ENCODE measurements at places on chromosomes 16 and 17.

GRCh38 chr17:57505841-57506773, 239.0 kb downstream of the CCDC182 start:
- no peak for DNase-seq

GRCh38 chr16:30652005-30652296, 1.2 kb downstream of the PRR14 start:
- DNase-seq = no peak

GRCh38 chr17:6787081-6787693, 11.2 kb downstream of the FBXO39 start:
- DNase-seq = no peak

DNA sequence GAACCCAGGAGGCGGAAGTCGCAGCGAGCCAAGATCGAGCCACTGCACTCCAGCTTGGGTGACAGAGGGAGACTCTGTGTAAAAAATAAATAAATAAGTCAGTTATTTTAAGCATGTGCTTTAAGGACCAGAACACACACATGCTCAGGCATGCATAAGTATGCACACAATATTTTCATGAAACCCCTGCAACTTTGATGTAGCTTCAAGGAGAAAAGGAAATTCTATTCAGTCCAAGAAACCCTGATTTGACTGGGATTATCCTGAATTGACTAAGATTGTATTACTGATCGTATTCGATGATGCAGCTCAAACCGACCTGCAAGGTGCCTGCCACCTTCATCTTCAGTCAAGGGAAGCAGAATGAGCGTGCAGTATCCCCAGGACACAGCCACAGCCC, 841 bp downstream of the TEKT5 start:
- no peak for DNase-seq

DNA sequence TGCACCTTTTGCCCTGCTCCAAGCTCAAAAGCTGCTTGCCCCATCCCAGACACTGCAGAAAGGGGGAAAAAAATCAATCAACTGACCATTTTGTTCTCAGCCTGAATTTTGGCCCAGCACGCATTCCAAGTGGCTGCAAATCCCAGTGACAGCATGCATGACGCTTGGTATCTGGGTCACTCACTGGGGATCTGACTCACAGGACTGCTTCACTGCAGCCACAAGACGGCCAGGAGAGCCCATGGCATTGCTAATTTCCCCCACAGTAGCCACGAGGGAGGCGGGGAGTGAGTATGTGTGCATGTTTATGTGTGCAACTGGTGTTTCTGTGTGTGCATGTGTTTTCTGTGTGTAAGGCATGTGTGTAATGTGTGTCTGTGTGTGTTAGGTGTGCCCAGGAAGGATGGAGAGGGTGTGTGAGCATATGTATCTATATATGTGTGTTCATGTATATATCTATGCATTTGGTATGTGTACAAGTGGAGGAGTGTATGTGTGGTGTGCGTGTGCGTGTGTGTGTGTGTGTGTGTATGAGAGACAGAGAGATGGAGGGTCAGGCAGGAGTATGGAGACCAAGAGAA, 33.8 kb downstream of the SDK2 start:
- DNase-seq = no peak

GRCh38 chr16:27906883-27907282, 156.6 kb downstream of the GSG1L start:
- no peak for DNase-seq

GRCh38 chr16:68985855-68986254, 119.6 kb upstream of the HAS3 start:
- no peak for DNase-seq

DNA sequence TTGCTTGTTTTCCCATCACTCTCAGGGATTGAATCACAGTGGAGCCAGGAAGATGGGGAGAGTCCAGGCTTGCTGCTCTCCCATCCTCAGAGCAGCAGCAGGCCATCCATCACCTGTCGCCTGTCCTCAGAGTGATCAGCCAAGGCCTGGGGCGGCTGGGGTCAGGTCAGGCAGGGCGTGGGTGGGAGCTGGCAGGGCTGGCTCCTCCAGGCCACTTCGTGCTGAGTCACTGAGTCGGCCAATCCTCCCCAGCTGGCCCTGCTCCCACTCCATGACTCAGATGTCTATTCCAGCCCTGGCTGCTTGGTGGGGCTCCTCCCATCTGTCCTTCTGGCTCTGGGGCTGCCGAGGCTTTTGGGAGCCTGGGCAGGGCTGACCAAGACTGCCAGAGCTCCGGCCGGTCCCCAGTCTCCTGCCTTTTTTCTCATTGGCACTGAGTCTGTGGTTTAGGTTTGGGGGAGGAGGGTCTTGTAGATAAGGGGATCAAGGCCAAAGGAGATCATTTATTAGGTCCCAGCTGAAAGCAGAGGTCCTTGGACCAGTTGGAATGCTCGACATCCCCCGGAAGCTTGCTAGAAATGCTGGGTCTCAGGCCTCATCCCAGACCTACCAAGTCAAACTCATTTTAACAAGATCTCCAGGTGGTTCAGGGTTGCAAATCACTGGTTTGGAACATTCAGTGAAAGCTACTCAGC, 72.7 kb downstream of the ABCC1 start:
- no peak for DNase-seq

DNA sequence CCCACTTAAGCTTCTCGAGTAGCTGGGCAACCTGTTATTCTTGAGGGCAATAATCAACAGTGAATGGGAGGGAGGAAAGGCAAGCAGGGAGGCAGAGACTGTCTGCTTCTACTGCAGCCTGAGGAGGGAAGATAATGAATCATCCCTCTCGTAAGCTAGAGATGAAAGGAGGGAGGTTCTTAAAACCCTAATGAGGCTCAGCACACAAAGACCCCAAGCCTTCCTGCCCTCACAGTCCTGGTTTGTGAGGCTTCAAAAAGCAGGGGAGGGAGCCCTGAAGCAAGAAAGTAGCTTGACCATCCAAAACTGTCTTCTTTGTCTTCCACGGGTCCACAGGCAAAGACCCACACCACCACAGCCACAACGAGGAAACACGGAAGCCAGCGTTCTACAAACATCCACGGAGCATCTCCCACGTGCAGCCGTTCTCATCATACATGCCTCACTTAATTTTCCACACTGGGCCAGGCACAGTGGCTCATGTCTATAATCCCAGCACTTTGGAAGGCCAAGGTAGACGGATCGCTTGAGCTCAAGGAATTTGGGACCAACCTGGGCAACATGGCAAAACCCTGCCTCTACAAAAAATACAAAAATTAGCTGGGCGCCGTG, 1.8 kb downstream of the PIK3R5 start:
- no peak for DNase-seq

DNA sequence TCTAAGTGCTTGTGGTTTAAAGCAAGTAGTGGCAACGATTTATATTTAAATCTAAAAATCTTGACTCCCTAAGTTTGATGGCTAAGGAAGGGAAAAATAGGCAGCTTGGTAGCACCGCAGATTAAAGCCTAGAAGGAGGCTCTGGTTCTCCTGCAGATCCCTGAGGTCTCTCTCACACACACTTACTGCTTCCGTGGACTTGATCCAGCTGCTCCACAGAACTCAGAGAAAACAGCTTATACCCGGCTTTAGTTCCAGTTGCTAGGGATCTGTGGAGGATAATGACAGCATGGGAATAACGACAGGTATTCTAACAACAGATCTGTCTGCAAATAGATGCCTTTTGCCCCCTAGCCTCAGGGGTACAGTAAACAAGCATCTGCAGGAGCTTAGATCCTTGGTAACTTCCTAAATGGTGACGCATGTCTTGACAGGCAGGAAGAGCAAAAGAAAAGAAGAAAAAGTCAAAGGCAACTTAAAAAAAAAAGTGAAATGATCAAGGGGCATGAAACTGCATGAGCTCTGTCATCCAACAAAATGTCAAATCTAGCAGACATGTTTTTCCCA, 4.5 kb downstream of the WIPI1 start:
- no peak for DNase-seq

DNA sequence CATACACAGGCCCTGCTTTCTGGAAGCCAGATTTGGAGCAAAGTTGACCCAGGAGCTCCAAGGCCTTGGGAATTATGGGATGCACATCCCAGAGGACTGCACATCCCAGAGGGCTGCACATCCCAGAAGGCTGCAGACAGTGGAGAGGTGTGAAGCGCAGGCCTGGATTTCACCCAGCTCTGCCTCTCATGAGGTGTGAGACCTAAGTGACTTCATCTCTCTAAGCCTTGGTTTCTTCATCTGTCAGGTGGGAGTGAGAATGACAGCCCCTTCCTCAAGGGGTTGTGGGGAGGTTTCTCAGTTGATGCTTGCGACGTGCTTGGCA, 102.3 kb downstream of the GSG1L start:
- DNase-seq = no peak

GRCh38 chr17:65554553-65555223, 6.8 kb downstream of the AXIN2 start:
- DNase-seq = no peak

GRCh38 chr16:58692450-58692849, 7.9 kb upstream of the SLC38A7 start:
- DNase-seq = no peak

GRCh38 chr16:84055366-84055765, 12.8 kb upstream of the SLC38A8 start:
- no peak for DNase-seq

- DNase-seq = no peak
Observed at GRCh38 chr16:23339787-23340186, 37.7 kb downstream of the SCNN1B start.

- no peak for DNase-seq
Observed at GRCh38 chr17:4485676-4486646, 12.7 kb upstream of the SPNS2 start.

DNA sequence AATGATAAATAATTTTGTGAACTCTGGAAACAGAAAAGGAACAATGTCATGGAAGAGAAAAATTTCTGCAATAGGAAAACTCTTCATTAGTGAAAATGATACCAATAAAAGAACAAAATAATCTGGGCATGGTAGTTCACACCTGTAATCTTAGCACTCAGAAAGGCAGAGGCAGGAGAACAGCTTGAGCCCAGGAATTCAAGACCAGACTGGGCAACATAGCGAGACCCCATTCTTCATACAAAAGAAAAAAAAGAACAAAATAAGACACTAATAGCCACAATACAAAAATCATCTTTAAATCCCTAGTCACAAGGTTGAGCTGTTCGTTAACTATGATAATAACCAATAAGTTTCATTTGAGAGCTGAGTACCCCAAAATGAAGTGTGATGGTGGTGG, 8.6 kb downstream of the POLG2 start:
- DNase-seq = no peak

DNA sequence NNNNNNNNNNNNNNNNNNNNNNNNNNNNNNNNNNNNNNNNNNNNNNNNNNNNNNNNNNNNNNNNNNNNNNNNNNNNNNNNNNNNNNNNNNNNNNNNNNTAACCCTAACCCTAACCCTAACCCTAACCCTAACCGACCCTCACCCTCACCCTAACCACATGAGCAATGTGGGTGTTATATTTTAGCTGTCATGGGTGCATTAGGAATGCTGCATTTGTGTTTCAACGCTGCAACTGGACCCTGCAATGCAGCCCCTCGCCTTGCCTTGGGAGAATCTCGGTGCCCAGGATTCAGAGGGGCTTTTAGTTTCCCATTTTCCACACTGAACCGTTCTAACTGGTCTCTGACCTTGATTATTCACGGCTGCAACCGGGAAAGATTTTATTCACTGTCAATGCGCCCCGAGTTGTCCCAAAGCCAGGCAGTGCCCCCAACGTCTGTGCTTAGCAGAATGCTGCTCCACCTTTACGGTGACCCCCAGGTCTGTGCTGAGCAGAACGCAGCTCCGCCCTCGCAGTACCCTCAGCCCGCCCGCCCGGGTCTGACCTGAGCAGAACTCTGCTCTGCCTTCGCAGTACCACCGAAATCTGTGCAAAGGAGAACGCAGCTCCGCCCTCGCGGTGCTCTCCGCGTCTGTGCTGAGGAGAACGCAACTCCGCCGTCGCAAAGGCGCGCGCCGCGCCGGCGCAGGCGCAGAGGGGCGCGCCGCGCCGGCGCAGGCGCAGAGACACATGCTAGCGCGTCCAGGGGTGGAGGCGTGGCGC, 43.3 kb downstream of the POLR3K start:
- DNase-seq = no peak

DNA sequence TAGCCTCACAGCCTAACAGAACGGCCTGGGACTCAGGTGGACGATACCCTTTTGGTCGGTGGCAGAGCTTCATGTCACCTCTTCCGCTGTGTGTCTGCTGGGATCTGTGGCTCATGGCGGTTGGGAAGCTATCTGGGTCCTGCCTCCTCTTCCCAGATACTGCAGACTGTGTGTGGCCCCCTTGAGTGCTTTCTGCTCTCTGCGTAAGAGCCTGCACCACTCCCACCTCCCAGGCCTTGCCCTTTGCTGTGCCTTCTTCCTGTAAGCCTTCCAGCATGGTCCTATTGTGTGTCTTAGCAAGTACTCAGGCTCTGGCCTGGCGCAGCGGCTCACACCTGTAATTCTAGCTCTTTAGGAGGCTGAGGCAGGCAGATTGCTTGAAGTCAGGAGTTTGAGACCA, 17.5 kb upstream of the ADCY7 start:
- DNase-seq = no peak

DNA sequence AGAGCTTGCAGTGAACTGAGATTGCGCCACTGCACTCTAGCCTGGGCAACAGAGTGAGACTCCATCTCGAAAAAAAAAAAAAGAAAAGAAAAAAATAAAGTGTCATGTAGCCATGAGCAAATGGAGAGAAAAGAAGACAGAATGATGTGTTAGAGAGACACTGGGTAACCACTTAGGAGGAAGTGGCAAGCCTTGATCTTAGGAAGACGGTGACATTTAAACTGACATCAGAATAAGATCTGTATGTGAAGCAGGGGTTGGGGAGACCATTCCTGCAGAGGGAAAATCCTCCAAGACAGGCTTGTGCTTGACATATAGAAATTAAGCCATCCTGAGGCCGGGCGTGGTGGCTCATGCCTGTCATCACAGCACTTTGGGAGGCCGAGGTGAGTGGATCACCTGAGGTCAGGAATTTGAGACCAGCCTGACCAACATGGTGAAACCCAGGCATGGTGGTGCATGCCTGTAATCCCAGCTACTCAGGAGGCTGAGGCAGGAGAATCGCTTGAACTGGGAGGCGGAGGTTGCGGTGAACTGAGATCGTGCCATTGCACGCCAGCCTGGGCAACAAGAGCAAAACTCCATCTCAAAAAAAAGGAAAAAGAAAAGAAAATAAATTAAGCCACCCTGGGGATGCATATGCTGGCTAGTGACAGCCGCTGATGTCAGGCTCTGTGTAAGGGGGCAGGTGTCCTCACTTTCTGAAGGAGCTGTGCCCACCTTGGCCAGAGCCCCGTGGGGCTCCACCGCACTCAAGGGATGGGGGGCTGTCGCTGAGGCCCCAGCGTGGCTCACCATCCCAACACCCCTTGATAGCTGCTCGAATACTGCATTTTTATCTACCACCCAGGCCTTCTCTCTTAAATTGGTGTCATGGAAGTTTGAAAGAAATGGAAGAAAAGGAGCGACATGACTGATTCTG, 13.1 kb upstream of the CYB5B start:
- DNase-seq = no peak

DNA sequence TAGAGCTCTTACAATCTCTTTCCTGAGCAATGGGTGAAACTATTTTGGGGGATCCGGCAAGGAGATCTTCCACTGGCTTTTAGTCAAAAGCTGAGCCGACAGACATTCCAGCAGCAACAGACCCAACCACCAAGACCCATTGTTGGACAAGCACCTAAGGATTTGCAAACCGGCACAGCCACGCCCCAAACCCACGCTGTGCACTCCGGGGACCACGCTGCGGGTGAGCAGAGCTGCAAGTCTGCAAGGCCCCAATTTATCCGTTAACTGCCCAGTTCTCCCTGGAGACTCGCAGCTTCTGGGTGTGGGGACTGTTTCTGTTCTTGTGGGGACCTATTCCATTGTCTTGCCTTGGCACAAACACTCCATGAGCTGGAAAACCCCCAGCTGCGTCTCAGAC, 45.9 kb downstream of the C16orf95 start:
- no peak for DNase-seq
